Camera-type eye (tissue), 1 donor: ENCODE measurements at places on chromosomes 12 and 14. TPM values are rescaled to one million over a fixed set of nuclear protein-coding genes. Genes with fewer than 3 reads are reported as not detected.

Gene RIPK3
- 4.4 TPM for total RNA-seq

Gene KRT85
- 0.27 TPM for total RNA-seq

Gene SNRNP35
- total RNA-seq = 21.9 TPM

Gene CEBPE
- total RNA-seq = not detected

Gene CCDC197
- total RNA-seq = not detected

Gene DTX1
- 19.1 TPM for total RNA-seq

Gene RPGRIP1
- total RNA-seq = 32.9 TPM

Gene KRT86
- total RNA-seq = not detected

Gene RAD9B
- total RNA-seq = 1.9 TPM

Gene NFATC4
- 67.8 TPM for total RNA-seq

Gene PMCH
- not detected for total RNA-seq

Gene GUCY2C
- 0.11 TPM for total RNA-seq

Gene TGM1
- 6.2 TPM for total RNA-seq

Gene TMTC1
- total RNA-seq = 39.4 TPM

Gene SERPINA10
- not detected for total RNA-seq

Gene MFAP5
- 96.9 TPM for total RNA-seq

Gene DHRS2
- 0.77 TPM for total RNA-seq

Gene B3GNT4
- total RNA-seq = 0.88 TPM

Gene MYF5
- 4.5 TPM for total RNA-seq

Gene TESPA1
- total RNA-seq = 0.71 TPM

Gene RASSF8
- total RNA-seq = 113 TPM

Gene CRADD
- 71.4 TPM for total RNA-seq

Gene PGAM5
- total RNA-seq = 16.2 TPM

Gene TMEM121
- total RNA-seq = 13.7 TPM

Gene GPR84
- total RNA-seq = 0.16 TPM

Gene INHBC
- total RNA-seq = not detected

Gene KRT6C
- total RNA-seq = not detected

Gene CACNA2D4
- 49.8 TPM for total RNA-seq

Gene KCNC2
- total RNA-seq = 7.5 TPM

Gene CLMN
- total RNA-seq = 25.3 TPM

Gene SLC35F4
- total RNA-seq = 1.6 TPM

Gene SLC10A1
- not detected for total RNA-seq

Gene EEF1AKMT3
- total RNA-seq = 12.2 TPM

Gene PLA2G1B
- not detected for total RNA-seq

Gene SLCO1B3
- total RNA-seq = not detected

Gene KERA
- 52.3 TPM for total RNA-seq

Gene ENO2
- 172 TPM for total RNA-seq

Gene RD3L
- 12.0 TPM for total RNA-seq

Gene ATL1
- total RNA-seq = 34.6 TPM

Gene MAP3K9
- 9.7 TPM for total RNA-seq

Gene LRRC43
- 1.6 TPM for total RNA-seq

Gene FAM161B
- 16.5 TPM for total RNA-seq

Gene NPFF
- total RNA-seq = not detected

Gene B4GALNT1
- total RNA-seq = 9.6 TPM

Gene CLEC1A
- total RNA-seq = 3.7 TPM

Gene RTN1
- 88.2 TPM for total RNA-seq

Gene KRT76
- not detected for total RNA-seq

Gene STXBP6
- total RNA-seq = 13.9 TPM

Gene FOXN4
- 3.4 TPM for total RNA-seq

Gene AMN1
- total RNA-seq = 42.8 TPM

Gene TPPP2
- not detected for total RNA-seq

Gene ZNF385A
- total RNA-seq = 105 TPM

Gene SELPLG
- 2.9 TPM for total RNA-seq

Gene CELA1
- total RNA-seq = not detected

Gene KRT83
- total RNA-seq = not detected

Gene NXPH4
- total RNA-seq = 23.4 TPM

Gene LAG3
- 0.60 TPM for total RNA-seq

Gene SPX
- total RNA-seq = 6.8 TPM
